ENCODE measurements at places on chromosomes 3 and 15. TPM values are rescaled to one million over a fixed set of nuclear protein-coding genes. Genes with fewer than 3 reads are reported as not detected.

CACNA1D gene
- total RNA-seq: 36.9 TPM

DNA sequence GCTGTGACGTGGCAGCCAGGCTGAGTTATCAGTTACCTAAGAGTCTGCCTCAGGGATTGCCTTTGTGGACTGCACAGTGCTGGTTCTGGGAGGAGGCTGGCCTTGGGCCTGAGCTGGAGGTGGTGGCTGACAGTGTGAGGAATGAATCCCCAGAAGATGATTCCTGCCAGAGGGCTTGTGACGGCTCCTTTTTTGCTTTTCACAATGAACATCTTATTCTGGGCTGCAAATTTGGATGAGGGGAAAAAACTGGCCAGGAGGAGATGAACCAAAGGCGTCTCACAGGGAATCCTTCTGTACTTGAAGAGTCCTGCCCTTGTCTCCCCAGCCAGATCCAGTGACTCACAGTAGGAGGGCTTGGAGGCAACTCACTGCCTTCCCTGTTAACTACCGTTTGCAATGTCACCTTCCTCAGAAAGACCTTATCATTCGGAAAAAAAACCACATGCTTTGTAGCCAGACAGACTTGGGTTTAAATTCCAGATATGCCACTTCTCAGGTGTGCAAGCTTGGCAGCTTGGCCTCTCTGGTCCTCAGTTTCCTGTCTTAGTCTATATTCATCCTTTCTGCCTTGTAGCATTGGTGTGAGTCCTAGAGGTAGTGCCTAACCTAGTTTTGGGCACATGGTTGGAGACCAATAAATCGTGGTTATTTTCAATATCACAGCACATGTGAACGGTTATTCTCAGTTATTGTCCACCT is 19.1 kb downstream of the ST6GAL1 start:
- no peaks in the 10 kb centered on the region for H3K36me3 ChIP-seq
- H3K27ac ChIP-seq: no peak overlapping the region
- no peak for DNase-seq
- H3K27me3 ChIP-seq: no peaks in the 10 kb centered on the region
- H3K4me3 ChIP-seq: no peak overlapping the region

- peaks cover 30% of the 10 kb centered on the region for H3K4me1 ChIP-seq
- H3K4me3 ChIP-seq: no peak overlapping the region
- H3K27me3 ChIP-seq: no peaks in the 10 kb centered on the region
- no peak overlapping the region for H3K27ac ChIP-seq
These were observed 1.5 kb downstream of the PBRM1 start for GRCh38 chr3:52684184-52684583.

DNA sequence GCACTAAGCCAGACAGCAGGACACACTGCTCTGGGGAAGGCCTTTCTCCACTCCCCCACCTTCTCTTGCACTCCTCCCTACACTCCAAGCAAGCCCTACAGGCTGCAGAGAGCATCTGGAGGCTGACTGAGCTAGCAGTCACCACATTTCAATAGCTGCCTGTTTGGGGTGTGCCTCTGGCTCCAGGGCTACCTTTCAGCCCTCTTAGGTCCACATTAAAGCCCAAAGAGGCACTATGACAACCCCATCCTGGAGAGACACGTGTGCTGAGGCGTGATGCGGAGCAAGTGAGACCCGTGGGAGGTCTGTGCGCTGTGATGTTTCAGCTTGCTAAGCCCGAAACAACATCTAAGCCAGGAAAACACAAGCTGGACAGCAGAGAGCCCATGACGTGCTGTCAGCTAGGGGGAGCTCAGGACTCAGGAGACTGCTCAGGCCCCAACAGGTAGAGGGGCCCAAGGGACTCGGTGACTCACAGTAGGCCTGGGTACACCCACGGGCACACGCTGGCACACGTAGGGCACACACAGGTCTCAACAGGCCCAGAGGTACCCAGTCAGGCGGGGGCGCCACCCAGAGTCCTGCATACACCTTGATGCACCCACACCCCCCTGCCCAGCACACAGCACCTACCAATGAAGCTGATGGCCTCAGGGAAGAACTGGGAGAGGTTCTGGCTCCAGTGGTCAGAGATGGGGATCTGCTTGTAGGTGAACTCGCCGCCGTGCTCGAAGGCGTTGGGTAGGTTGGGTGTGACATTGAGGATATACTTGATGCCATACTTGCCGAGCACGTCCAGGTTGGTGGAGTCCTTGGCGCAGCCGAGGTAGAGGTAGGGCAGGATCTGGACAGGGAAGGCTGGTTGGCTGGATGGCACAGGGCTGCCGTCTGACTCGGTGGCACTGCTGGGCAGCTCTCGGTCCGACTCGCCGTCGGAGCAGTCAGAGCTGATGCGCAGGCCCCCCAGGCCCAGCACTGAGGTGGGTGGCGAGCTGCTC is 2.8 kb downstream of the DUSP7 start:
- H3K4me3 ChIP-seq: no peak overlapping the region
- H3K27me3 ChIP-seq: no peaks in the 10 kb centered on the region
- H3K27ac ChIP-seq: peak overlapping the region; percentile 79
- H3K36me3 ChIP-seq: peaks cover 12% of the 10 kb centered on the region
- peaks cover 21% of the 10 kb centered on the region for H3K4me1 ChIP-seq

- H3K36me3 ChIP-seq: no peaks in the 10 kb centered on the region
- DNase-seq: no peak
- H3K4me1 ChIP-seq: no peaks in the 10 kb centered on the region
- no peak overlapping the region for H3K4me3 ChIP-seq
- no peaks in the 10 kb centered on the region for H3K27me3 ChIP-seq
These were observed 393.7 kb downstream of the FEZF2 start for GRCh38 chr3:61979638-61980037.

DNA sequence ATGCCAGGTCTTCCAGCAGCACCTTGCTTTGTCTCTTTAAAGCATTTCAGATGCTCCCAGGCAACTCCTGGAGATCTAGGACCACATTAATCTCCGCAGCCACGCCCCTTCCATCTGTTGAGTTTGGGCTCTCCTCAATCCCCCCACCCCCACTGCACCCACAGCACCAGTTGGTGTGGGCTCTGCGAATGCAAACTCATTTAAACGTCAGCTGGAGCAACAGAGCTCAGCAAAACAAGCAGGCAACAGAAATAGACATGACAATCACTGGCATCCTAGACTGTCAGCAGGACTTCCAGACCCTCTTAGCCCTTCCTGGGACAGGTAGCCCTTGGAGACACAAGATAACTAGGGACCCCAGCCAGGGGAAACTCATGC is 106.9 kb downstream of the LSM3 start:
- no peaks in the 10 kb centered on the region for H3K27me3 ChIP-seq
- no peak overlapping the region for H3K27ac ChIP-seq
- DNase-seq: no peak
- no peaks in the 10 kb centered on the region for H3K36me3 ChIP-seq

GRCh38 chr15:58526647-58527192 is 94.9 kb downstream of the LIPC start:
- no peak overlapping the region for H3K4me3 ChIP-seq
- no peaks in the 10 kb centered on the region for H3K27me3 ChIP-seq
- DNase-seq: no peak
- H3K4me1 ChIP-seq: no peaks in the 10 kb centered on the region
- H3K36me3 ChIP-seq: no peaks in the 10 kb centered on the region
- no peak overlapping the region for H3K27ac ChIP-seq

GRCh38 chr3:122358703-122359032 is 24.4 kb downstream of the MIX23 start:
- no peaks in the 10 kb centered on the region for H3K36me3 ChIP-seq
- H3K27me3 ChIP-seq: no peaks in the 10 kb centered on the region
- DNase-seq: no peak
- no peak overlapping the region for H3K4me3 ChIP-seq
- H3K4me1 ChIP-seq: no peaks in the 10 kb centered on the region

GRCh38 chr15:81000144-81000623 is 539 bp upstream of the TLNRD1 start:
- H3K4me1 ChIP-seq: peaks cover 14% of the 10 kb centered on the region
- H3K27ac ChIP-seq: peak overlapping the region; percentile 94
- no peaks in the 10 kb centered on the region for H3K27me3 ChIP-seq
- H3K4me3 ChIP-seq: peak overlapping the region; percentile 78
- peaks cover 13% of the 10 kb centered on the region for H3K36me3 ChIP-seq
- DNase-seq: no peak

ZMAT3 gene
- 8.1 TPM for total RNA-seq

DNA sequence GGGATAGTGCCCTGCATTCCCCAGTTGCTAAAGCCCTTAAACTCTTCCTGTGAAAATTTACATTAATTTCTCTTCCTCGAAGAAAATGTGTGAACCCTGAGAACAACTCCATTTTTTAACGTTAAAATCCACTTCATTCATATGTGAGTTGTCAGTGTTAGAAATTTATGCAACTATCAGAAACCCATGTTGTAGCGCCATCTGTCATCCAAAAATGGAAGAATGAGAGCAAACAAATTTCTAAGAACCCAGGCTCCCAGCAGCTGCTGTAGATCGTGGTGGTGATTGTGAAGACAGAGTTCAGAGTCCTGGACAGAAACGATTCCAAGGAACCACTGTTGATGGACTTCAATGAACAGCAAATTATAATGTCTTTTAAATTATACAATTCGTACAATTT is 179.7 kb upstream of the NDN start:
- H3K27me3 ChIP-seq: no peaks in the 10 kb centered on the region
- H3K36me3 ChIP-seq: no peaks in the 10 kb centered on the region
- no peak for DNase-seq
- no peak overlapping the region for H3K27ac ChIP-seq

Data from lung (tissue), 17 donors.